ENCODE measurements at places on chromosomes 3 and 15. TPM values are rescaled to one million over a fixed set of nuclear protein-coding genes. Genes with fewer than 3 reads are reported as not detected.

- DNase-seq, result no peak
Observed at GRCh38 chr15:70547846-70548487, 215.4 kb downstream of the UACA start.

DNA sequence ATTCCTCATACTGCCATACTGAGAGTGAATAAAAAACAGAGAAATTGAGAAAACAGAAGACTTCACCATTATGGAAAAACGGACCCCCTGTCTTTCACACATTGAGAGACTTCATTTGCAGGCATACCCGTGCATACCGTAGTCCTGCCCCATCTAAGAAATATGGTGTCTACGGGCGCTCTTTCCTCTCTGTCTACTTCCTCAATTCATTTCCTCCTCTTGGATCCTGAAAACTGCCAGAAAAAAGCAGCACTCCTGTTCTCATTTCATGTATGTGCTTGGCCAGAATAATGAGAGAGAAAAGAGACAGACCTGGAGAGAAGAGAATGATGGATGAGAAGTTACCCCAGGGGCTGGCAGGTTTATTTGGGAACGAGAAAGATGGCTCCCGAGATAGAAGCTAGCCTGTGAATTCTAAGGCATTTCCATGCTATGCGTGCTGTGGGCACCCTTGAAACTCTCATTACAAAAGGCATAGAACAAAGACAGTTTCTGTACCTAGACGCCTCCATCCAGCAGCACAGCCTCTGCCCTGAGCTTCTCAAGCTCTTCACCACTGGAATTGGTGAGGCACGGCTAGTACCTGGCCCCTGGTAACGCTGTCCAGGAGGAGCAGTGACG lies 62.5 kb upstream of the EPHB3 start:
- DNase-seq, result no peak

Gene SOX14
- total RNA-seq, result not detected

Gene AHSG
- total RNA-seq, result not detected

DNA sequence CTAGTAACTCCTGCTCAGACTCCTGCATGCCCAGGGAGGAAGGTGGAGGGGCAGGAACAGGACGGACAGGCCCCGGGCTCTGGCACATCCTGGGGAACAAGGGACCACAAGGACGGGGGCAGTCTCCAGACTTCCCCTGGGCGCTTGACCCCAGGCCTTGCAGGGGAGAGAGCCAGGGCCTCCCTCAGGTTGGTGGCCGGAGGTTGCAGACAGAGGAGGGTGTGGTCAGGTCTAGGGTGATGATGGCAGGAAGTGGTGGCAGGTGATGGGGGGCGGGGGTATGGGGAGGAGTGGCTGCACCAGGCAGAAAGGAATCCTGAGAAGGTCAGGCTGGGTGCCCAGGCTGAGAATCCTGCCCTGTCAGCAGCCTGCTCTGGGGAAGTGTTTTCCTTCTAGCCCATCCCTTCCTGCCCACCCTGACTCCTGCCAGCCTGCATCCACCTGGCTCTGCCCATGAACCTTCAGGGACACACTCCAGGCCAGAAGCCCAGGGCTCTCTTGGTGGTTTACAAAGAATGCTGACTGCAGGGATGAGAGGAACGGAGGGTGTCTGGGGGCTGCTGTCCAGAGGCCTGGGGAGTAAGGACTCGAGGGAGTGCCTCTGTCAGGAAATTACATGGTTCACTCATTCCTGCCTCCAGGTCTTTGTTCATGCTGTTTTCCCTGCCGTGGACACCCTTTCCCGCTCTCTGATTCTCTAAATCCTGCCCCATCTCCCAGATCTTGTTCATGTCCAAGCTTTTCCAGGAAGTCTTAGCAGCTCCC lies 15.8 kb downstream of the LOXL1 start:
- DNase-seq, result no peak

DNA sequence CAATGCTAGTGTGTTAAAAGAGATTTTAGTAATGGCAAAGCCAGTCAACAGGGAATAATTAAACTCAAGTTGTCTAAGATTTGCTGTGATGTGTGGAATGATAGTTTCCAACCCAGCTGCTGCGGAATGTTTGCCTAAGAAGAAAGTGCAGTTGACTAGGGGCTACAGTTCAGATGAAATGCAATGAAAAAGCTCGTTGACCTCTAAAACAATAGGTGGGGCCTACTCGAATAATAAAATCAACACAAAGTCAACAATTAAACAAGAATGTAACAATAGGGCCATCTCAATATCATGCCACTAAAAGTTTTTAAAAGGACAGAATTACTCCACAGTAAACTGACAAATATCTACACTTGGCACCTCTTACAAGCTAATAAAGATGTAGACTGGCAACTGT lies 484.2 kb downstream of the MECOM start:
- no peak for DNase-seq

DNA sequence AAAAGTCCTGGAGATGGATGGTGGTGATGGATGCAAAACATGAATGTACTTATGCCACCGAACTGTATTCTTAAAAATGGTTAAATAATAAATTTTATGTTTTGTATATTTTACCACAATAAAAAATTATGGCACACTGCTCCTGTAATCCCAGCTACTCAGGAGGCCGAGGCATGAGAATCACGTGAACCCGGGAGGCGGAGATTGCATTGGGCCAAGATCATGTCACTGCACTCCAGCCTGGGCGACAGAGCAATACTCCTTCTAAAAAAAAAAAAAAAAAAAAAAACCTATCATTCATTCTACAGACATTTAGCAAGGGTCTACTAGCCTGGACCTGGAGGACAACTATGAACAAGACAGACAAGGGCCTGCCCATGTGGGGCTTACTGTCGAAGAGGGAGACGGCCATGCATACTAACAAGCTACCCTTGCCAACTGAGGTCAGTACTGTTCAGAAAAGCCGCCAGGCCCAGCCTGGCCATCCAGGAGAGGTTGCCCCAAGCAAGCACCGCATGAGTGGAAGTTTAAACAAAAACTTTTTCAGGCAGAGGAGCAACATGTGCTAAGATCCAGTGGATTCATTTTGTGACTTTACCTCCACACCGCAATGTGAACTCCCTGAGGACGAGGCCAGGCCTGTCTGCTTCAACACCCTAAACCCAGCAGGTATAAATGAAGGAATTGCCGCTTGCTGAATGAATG lies 2.8 kb upstream of the NEK4 start:
- no peak for DNase-seq

Gene DNAH12
- total RNA-seq, result 0.41 TPM

Gene IMPDH2
- total RNA-seq, result 127 TPM

Gene LRIG1
- 13.6 TPM for total RNA-seq

GRCh38 chr3:25273582-25274171 lies 154.4 kb upstream of the RARB start:
- no peak for DNase-seq

Gene SYNM
- total RNA-seq, result 3.9 TPM

GRCh38 chr3:152298393-152299248 lies 29.9 kb downstream of the MBNL1 start:
- DNase-seq, result no peak

DNA sequence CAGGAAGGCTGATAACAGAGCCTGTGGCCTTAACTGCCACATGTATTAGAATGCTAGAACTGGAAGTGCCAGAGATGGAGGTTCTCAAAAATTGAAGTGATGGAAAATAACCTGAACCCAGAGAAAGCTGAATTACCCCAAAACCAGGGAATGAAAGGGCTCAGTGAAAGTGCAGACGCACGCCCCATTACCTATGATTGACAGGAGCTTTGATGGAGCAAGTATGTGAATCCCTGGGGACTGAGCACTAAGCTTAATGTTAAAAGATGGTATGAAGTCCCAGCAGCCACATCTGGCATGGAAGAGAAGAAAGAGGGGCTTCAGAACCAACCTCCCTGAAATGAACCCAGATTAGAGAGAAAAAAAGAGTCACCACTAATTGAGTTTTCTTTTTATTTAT lies 118.4 kb upstream of the FHIT start:
- DNase-seq, result no peak

DNA sequence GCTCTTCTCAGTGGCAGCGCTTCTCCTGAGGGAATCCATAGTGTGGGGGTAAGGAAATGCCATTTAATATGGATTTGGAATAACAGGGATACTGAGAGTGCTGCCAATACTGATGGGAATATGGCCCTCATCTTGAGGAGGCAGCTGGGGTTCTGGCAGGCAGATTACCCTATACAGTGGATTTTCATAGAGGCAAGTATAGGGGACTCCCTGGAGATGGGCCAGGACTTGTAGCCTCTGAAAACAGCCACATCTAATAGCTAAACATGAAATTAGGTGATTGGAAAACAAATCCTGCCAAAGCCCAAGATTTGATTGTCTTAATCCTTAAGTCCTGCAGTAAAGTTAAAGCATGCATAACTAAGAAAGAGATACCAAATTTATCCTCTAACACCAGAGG lies 30.9 kb downstream of the DPH3 start:
- DNase-seq, result no peak

DNA sequence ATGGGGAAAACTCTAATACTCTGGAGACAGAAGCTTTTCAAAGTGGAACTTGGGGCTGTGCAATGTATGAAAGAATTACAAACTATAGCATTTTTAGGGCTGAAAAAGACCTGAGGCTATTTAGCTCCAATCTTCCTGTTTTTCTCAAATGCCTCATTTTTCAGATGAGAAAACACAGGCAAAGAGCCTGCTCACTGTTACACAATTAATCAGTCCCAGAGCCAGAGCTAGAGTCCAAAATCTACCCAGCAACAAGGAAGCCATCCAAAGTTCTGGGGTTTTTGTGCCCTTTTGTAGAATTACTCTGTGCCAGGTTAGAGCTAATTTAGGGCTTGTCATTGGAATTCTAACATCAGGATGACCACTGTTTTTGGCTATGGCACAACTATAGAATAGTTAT lies 45.5 kb downstream of the GPR149 start:
- no peak for DNase-seq

Gene NR2F2
- total RNA-seq, result 22.9 TPM

DNA sequence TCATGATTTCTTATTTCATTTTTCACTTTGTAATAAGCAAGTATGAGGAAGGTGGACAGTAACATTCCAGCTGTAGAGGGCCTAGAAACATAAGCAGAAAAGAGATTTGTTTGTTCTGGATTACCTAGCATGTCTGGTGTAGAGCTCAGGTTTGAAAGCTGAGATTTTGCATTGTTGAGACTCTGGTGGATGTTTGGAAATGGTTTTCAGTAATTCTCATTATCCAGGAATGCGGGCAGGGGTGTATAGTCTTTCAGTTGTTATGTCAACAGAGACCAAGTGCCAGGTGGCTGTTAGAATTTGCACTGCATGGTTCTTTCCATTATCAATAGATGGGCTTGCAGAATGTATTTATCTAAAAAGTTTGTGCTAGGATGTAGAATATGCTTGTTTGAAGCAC lies 10.9 kb downstream of the GPD1L start:
- no peak for DNase-seq

Gene CCR3
- total RNA-seq, result not detected

- no peak for DNase-seq
Observed at GRCh38 chr3:23325466-23326065, 122.4 kb downstream of the UBE2E2 start.

Gene FRMD5
- 9.9 TPM for total RNA-seq

Gene TMEM212
- total RNA-seq, result not detected

DNA sequence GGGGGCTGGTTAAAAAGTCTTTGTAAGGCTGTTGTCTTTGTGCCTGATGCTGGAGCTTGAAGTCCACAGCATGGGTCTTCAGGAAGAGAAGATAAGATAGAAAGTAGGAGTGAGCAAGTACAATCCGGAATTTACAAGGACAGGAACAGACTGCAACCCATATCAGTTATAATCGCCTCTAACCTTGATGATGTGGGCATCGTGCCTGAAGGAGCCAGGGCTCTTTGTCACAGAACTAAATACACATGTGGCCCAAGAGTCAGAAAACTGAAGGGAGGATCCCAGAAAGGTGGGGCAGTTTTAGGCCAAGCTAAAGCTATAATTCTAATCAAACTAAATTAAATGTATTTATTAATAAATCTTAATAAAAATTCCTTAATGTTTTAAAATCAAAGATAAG lies 132.2 kb downstream of the TMCO5A start:
- no peak for DNase-seq

DNA sequence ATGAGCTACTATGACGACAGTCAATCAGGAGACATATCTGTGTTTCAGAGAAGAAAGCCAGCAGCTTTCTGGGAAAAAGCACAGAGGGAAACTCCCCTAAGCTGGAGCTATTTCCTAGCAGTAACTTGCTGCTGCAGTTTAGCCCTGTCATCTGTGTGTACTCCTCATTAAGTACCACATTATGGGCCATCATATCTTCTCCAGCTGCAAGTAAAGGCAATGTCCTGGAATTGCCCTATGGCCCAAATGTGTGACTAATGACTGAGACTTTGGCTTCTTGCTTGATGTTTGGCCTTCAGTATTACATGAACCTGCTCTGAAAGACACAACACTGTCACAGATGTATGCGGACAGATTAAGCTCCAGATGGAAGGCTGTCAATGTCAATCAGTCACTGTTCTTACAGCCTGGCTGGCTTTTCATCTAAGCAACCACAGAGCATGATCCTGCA lies 190.8 kb downstream of the FHIT start:
- DNase-seq, result no peak

- DNase-seq, result no peak
Observed at GRCh38 chr3:179961703-179962078, 75.0 kb downstream of the PEX5L start.

All from kidney epithelial cell (primary cell).